ENCODE measurements at places on chromosomes 12 and 14. TPM values are rescaled to one million over a fixed set of nuclear protein-coding genes. Genes with fewer than 3 reads are reported as not detected.

Gene LTBR
- polyA plus RNA-seq: 37.2 TPM

Gene PRB2
- polyA plus RNA-seq: not detected

DNA sequence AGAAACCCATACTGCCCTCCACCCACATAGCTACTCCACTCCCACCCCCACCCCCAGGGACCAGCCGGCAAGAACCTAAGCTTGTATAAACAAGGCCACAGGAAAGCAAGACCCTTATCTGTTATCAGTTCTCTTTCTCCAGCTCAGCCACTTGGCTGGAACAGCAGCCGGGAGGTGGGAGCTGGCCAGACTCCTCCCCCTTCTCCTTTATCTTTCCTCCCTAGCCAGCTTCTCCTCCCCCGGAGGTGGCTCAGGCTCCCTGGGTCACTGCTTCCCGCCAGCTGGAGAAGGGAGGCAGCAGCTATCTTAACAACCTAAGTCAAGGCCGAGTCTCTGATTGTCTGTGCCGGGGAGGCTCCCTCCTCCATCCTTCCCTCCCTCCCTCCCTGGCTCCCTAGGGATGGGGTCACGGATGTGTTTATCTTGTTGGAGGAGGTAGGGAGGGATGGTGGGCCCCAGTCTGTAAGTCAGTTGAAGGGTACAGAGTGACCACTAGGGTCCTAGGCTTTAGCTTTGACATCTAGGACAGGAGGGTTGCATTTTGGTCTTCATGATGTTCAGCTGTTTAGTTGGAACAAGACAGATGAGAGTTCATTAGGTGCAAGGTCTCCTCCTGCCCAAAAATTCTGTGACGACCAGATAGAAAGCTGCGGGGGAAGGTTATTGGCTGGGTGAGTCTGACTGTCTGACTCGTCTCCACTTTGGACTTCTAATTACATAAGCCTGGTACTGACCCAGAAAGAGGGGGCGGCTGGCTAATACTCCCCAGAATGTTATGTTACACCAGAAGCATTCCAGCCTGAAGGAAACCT, 29.7 kb downstream of the ZFP36L1 start:
- no peak for DNase-seq

Gene BMP4
- polyA plus RNA-seq: 14.9 TPM

GRCh38 chr12:53330671-53331070, 5.5 kb downstream of the SP7 start:
- DNase-seq: no peak

DNA sequence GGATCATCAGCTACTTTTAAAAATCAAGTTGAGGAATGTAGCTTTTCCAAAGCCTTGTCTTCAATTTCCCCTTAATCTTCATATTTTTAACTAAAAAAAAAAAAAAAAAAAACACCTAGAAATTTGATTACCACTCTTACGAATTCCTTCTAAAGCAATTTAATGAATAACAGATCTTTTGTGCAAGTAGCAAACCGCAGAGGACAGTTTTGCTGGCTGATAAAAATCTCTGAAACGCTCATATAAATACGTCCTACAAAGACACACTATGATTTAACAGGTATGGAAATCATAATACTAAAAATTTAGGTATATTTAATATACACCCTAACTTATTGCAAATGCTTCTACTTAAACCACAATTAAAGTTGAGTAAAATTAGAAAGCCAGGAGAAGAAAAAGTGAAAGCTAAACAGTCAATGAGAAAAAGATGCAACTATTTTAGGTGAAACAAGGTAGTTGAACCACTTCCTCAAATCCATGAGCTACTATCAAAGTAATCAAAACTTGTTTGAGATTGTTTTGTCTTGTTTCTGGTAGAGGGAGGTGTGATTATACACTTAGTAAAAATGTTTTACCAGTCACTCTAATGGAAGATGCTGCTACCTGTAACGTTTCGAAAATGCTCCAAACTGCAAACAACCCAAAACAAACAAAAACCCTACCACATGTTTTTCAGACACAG, 2.2 kb downstream of the PAWR start:
- no peak for DNase-seq

GRCh38 chr12:97404543-97404942, 58.1 kb upstream of the RMST start:
- DNase-seq: peak; percentile 2

Gene HOXC6
- polyA plus RNA-seq: 4.7 TPM

DNA sequence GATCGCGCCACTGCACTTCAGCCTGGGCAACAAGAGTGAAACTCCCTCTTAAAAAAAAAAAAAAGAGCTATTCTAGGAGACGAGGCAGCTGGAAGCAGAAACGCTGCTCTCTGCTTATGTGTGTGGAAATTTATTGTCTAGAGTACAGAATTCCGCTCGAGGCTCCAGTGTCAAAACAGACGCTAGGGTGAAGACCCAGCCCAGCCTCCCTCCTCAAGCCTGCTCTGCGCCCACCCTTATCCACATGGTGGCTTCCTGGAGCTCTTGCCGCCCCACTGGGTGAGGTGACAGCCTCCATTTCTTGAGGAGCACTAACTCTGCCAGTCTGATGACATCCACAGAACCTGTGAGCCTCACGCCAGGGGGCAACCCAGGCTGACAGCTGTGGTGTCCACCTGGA, 49.5 kb upstream of the DLK1 start:
- DNase-seq: no peak

DNA sequence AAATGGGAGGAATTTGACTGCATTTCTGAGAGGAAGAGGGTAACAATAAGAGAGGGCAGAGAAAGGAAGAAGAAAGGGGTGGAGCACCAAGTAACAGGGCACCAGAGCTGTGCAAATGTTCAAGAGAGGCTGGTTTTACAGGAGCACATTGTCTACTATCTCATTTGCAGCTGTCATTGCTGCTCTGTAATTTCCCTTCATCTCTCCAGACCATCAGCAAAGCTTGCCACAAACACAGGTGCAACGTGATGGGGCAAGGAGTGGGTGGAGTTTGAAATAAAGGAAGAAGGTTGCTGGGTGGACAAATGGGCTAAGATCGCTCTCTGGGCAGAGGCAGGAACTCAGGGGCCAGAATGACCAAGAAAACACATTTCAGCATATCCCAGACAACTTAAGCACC, 47.9 kb upstream of the PLEKHG6 start:
- no peak for DNase-seq

DNA sequence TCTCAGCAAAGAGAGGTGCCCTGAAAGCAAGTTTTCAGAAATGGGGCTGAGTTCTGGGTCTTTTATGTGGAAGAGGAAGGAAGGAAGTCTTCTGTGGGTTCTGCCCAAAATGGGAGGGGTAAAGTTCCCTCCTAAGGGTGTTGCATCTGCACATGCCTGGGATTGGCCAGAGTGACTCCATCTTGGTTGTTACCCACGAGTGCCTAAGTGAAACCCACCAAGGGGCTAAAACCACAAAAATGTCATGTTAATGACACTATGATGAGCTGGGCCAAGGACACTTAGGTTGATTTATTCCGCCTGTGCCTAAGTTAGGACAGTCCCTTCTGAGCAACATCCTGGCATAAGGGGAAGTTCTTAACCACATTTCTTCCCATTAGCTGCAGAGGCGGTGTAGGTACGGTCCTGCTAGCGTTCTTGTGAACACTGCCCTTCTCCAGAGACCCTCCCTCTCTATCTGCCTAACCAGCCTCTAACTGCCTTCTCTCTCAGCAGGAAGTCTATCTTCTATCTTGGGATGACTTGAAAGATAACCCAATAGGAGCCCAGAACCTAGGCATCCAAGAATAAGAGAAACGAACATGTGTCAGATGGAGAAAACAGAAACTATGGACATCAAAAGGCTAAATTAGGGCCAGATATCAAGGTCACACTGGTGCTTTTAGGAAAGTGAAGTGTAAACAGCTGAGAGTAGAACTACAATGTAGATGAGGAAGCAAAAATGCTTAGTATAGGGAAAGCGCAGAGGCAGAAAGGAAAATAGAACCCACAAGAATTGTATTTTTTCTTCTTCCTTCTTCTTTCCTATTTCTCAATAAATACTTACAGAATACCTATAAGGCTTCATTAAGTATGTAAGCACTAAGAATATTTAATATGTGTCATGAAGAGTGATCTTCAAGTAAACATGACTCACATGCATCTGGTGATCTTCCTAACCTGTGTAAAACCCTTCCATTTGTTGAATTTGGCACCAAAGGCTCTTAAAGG, 104.2 kb upstream of the AMN1 start:
- DNase-seq: no peak

DNA sequence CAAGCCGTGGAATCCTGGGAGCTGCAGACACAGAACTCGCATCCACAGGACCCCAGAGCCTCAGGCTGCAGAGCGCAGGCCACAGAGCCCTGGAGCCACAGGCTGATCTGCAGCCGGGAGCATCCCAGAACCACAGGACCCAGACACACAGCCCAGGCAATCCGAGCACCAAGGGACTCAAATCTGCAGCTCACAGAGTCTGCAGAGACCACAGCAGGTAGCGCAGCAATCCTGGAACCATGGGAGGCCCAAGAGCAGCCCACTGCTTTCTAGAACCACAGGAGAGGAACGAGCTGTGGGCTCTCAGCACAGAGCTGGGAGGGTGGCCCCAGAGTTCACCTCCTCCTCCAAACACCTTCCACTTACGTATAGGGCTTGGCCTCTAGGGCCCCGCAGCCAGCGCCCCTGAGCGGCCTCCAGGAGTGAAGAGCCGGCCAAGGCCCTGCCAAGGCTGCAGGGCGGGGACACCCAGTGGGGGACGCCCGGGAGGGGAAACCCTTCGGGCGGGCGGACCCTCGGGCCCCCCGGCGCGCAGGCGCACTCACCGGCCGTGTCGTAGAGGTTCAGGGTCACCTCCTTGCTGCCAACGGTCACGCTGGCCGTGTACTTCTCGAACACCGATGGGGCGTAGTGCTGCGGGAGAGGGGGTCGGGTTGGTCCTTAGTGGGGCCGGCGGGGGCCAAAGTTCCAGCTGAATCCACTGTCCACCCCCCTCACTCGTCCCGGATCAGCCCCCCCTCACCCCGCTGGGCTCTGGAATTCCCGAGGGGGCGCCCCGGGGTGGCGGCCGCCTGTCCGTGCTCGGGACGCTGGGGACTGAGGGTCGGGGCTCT, 665 bp downstream of the RHOF start:
- DNase-seq: no peak

DNA sequence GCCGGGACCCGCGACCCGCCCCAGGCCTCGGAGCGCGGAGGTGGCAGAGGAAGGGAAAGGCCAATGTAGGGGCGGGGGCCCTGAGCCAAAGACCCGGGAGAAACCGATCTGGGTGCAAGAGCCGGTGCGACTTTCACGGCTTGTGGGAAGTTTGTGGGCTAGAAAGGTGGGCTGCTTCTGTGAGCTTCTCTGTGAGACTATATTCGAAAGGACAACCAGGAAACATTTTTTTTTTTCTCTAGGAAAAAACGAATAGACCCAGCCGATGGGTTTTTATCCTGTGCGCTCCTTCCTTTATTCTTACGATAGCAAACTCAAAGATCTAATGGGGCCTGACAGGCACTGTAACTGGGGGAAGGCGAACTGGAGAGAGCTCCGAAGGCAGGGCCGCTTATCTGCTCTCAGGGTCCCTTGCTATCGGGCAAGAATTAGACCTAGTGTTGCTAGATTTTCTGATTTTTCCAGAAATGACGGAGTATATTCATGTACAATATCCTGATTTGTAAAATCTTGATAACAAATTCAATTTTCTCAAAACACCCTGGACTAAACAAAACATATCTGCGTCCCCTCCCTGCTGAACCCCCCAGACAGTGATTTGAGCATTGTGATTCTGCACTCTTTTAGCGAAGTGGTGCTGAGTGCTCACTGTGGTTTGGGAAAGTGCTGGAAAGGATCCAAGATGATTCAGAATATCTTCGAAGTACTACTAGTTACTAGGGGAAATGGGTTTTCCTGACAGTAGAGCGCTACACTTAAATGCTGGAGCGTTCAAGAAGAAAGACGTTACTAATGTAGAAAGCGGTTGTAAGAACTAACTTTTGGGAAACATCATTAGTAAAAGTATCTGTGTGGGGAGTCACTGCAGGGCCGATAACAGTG, 563 bp upstream of the STXBP6 start:
- no peak for DNase-seq

Gene CKB
- polyA plus RNA-seq: 294 TPM

Gene KRT6C
- not detected for polyA plus RNA-seq

Gene GALNT8
- polyA plus RNA-seq: 3.7 TPM

DNA sequence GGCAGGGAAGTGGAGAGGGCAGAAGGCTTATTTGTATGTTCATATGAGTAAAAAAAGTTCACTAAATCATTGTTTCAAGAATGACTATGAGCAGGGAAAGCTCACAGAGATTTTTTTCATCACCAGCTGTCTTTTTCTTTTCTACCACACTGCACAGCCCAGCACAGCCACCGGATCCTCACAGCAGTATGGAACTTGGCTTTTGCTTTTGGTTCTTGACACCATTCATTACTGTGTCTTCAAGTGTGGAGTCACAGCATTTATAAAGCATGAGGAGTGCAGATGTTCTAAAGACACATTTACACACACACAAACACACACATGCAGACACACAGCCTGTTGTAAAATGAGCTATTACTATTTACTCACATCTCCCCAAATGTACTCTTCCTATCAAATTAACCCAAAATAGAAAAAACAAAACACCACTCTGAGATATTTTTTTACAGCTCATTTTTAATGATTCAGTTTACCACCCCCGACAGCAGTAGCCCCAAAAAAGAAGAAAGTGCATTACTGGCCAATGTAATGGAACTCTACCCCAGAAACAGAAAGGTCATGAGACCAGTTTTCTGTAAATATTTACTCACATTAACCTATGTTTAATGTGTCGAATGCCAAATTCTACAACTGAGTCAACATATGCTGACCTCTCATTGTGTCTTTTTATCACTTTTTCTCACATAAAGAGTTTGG, 60.5 kb downstream of the BTG1 start:
- no peak for DNase-seq

DNA sequence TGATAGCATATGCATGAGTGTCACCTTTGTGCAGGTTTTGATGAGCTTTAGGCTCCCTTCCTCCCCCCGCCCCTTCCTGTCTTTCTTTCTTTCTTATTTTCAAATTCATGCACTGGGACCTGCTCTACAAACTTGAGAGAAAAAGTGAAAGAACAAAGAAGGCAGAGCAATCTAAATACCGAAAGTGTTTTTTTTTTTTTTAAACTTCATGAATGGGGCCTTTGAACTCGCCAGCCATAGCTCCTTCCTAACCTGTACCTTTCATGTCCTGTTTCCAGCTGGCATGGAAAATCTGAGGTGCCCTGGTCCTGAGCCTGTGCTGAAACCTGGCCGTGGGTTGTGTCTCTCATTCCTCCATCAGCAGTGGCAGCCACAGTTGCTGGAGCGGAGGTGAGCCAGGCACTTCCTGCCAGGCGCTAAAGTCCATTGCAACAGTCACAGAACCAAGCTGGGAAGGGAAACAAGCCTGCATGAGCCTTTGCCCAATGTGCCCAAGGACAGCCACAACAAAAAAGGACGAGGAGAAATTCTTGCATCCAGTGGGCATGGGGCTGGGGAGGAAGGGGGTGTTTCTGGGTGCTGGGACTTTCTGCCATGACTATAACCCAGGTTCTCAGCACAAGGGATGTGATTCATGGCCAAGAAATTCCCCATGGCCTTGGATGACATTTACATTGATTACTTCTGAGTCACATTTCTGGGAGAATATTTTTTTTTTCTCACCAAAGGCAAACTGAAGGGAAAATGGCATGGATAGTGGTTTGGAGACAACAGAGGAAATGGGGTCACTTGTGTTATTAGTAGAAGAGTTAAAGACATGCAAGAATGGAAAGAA, 102.7 kb downstream of the TMEM30B start:
- no peak for DNase-seq

All from forelimb muscle (tissue), 1 donor.